ENCODE measurements at places on chromosomes 6 and 20. TPM values are rescaled to one million over a fixed set of nuclear protein-coding genes. Genes with fewer than 3 reads are reported as not detected.

DNA sequence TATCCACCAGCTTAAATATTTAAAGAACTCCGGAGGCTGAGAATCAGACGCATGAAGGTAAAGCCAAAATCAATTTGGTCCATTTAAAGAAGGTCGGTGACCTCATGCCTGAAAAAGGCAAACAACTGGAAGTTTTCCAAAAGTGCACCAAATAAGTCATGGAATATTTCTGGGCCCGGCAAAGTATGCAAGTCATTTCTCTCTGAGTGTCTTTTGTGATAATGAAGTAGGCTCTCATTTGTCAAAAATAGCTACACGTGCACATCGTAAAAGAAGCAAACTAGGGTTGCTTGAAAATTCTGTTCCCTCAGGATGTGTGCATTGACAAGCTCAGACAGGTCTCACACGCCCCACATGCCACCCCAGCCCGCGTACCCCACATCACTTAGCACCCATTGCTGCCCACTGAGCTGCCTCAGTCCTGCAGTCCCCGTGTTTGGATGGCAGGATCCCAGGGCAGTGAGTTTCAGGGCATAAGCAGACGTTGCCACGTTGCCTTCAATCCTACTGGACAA is 20.5 kb upstream of the PYGB start:
- DNase-seq = peak; percentile 82

DNA sequence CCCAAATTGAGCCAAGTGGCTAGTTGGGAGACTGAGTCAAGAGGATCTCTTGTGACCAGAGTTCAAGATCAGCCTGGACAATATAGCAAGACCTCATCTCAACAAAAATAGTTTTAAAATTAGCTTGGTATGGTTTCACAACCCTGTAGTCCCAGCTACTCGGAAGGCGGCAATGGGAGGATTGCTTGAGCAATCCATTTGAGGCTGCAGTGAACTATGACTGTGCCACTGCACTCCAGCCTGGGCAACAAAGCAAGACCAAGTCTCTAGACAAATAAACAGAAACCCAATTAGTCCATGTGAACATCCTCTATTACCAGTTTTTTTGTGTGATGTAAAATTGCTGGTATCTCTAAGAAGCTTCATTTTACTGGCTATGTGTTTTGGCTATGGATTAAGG is 106.2 kb downstream of the TULP4 start:
- peak; percentile 53 for DNase-seq

DNA sequence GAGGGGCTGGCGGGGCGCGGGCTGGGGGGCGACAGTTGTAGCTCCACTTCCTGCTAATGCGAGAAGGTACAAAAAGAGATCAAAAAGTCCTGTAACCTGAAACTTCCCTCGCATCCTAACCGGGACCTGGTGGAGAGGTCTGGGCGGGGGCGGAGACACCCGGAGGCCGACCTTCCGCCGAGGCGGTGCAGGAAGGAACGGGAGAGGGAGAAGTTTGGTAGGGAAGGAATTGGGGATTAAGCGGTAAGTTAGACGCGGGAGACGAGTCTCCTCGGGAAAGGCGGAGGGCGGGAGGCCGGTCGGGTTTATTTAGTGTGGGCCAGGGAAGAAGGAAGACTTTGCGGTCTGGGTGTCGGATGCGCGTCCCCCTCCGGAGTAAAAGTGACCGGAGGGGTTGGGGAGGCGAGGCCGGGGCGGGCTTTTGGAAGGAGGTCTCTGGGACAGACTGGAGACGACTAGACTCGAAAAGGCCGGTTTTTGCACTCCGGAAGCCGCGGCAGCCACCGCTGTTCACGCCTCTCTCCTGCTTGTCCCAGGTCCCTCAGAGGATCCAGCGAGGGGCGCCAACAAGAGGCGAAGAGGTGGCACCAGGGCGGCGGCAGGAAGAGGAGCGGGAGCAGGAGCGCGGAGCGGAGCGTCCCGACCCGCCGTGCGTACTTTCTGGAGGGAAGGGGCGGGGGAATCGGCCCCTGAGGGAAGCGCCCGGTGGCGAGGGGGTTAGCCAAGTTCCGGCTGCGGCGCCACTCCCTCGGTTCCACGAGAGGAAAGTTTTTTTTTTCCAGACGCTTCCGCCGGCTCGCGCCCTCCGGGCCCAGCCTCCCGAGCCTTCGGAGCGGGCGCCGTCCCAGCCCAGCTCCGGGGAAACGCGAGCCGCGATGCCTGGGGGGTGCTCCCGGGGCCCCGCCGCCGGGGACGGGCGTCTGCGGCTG is 734 bp downstream of the TPBG start:
- DNase-seq = peak; percentile 87

PHACTR3 gene
- total RNA-seq = 4.5 TPM

NRN1 gene
- total RNA-seq = not detected

CBLN4 gene
- not detected for total RNA-seq
